Activated T-helper 1 cell treated with Interleukin-2 at 50 U/mL for 16 hours (primary cell): ENCODE measurements at places on chromosomes 5 and 9.

DNA sequence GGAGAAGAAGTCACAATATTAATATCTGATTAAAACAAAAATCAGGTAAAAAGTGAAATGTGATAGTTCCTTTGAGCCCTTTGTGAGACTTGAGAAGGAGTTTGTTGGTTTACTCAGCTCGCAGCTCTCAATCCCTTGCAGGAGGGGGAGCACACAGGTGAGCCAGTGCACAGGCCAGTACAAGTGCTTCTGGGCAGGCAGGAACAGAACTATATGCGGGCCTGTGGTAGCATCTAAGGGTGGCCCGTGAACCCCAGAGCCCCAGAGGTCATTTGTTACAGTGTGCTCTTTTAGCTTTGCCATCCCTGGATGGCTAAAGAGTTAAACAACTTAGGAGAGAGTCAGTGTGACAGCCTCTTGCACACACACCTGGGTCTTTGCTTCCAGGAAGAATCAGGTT, 215.3 kb upstream of the EDIL3 start:
- DNase-seq, result no peak

DNA sequence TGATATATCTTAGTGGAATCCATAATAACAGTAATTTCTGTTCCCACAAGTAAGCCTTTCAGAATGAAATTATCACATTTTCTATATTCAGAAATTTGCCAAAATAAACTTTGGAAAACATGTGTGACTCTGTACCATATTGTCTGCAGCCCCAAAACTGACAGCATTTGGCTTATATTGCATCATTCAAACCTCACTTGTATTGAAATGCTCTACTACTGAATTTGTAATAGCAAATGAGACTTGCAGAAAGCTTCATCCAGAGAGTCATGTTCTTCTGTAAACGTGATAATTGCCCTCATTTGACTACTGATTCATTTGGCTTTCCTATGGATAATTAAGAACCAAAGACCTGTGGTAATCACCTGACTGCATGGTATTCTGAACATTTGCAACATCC, 1249.5 kb upstream of the CDH18 start:
- no peak for DNase-seq

DNA sequence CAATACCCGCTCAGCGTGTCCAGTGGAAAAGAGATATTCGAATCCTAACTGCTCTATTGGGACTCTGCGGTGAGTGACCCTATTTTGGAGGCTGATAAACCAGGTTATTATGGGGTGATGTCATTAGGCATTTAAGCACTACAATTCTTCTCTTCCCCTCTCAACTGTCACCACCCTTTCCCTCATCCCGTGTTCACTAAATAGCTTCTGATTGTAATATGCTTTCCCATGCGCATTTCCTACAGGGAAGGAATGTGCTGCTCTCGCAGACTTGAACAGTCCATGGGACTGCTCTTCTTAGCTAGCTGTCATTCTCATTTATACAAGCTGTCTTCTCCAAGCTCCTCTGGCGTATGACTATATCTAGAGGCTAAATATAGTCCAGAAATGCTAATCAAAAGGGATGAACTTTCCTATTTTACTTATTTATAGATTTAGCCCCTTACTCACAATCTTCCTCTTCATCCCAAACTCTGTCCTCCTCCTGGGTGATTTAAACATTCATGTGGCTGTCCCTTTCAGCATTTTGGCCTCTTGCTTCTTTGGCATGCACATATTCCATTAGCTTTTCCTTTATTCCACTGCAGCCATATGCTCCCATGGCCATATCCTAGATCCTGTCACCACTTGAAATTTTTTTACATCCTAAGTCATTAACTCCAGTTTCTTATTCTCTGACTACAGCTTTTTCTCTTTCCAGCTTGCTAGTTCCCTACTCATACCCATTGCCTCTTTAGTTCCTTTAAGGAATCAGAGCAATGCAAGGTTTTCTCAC, 39.6 kb upstream of the CSNK1G3 start:
- no peak for DNase-seq

DNA sequence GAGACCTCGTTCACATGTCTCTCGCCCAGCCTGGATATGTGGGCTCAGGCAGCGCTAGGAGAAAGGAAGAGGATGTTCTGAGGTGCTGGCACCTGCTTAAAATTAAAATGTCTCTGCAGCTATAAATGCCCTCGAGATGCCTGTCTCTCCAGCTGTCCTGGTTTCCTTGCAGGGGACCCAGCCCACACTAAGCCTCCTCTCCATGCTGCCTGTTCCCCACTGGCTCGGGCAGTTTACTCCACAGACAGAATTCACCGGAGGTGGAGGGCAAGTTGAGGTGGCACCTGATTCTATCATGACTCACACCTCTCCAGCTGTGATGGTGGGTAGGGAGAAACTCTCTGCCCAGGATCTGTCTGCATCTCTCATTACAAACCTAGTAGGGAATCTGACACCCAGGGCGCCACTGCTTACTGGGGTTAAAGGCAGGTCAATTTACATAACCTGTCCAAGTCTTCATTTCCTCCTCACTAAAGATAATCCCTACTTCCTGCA, 420.9 kb downstream of the SPOCK1 start:
- DNase-seq, result no peak

DNA sequence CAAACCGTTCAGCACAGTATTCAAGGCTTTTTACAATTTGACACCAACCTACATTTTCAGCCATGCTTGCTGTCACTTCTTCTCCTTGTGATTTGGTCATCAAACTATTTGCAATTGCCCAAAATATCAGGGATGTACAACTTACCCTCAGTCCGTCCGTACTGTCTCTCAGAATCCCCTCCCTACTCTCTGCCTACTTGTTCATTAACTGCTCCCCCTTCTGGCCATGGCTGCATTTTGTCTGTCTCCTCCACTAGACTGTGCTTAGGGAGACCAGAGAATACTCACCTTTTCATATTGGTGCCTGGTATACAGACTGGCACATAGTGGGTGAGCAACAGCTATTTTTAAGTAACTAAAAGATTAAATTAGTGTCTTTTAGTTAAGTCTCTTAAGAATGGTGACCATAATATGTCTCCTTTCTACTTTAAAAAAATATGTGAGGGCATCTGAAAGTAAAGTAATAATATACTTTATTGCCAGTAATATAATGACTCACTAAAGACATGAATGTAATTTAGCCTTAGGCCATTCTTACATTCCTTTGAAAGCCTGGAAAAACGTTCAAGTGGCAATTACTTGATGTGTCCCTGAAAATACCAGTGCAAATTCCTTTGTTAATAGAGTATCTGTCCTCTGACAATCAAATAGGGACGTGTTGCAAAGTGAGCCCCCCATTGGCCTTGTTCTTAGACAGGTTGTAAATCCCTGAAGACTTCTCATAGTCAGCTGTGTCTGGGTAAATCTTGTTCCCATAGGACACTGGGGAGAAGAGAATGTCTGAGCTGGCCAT, 27.8 kb downstream of the PRLR start:
- DNase-seq, result no peak

DNA sequence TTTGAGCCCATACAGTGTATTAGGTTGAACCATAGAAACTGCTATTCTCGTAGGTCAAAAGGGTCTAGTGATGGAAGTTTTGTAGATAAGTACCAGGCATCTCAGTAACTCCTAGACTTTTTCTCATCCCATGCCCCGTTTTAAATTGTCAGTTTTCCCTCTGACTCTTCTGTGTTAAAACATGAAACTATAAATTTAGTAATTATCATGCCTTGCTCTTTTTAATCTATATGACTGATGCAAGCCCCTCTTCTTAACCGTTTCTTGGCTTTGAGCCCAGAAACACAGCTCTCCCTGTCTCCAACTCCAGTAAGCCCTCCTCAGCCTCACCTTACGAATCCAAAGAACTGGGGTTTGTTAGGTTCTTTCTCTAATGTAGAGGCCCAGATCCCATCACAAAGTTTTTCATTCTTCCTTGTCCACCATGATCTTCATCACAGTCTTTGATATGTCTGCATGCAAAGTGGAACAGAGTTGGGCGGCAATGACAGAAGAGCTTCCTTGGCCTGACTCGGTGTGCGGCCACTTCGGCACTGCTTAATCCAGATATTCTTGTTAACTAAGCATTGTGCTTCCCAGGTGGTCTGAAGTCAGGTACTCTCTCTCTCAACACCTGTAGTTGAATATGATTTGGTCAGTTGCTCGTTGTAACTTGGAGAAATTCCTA, 21.1 kb downstream of the RGMB start:
- no peak for DNase-seq

DNA sequence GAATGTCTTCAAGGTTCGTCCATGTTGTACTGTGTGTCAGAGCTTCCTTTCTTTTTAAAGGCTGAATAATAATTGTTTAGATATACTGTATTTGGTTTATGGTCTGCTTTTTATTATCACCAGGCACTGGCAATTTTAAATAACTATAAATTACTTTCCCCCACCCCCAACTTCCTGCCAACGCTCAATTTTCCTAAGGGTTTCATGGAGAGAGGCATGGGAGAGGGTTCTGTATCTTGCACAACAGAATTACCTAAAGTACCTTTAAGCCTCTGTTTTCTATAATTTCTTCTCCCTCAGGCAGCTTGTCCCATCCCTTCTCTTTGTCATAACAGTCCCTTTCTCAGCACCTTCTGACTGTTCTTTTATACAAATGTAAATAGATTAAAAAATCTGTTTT, 10.4 kb downstream of the PSAT1 start:
- no peak for DNase-seq

GRCh38 chr5:173452119-173452905, 124.1 kb upstream of the STC2 start:
- no peak for DNase-seq

DNA sequence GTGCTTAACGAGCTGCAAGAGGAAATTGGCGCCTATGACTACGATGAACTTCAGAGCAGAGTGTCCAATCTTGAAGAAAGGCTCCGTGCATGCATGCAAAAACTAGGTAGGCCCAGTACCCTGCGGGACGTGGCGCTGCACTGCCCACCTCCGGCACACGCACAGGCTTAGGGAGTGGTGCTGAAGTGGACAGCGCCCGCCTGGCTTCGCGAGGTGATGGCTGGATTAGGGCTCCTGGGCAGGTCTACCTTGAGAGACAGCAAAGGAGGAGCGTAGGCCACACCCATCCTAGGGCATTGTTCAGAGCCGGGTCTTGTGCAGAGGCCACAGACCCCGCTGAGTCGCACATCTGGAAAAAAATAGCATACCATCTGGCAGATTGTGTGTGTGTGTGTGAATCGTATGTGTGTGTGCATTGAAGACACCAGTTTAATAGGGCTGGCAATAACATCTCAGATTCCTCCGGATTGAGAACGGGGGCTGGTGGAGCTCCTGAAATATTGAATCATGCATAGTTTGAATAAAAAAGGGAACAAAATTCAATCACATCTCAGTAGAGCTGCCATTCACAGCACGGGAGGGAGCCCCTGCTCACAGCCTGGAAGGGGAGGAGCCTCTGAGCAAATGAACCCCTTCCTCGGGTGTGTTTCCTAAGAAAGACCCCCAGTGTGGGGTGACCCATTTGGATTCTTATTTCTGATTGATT, 11.1 kb downstream of the OLFM1 start:
- DNase-seq, result no peak

GRCh38 chr5:16508730-16509531, 43.3 kb upstream of the ZNF622 start:
- no peak for DNase-seq

GRCh38 chr9:120921661-120922181, 4.9 kb downstream of the TRAF1 start:
- no peak for DNase-seq

DNA sequence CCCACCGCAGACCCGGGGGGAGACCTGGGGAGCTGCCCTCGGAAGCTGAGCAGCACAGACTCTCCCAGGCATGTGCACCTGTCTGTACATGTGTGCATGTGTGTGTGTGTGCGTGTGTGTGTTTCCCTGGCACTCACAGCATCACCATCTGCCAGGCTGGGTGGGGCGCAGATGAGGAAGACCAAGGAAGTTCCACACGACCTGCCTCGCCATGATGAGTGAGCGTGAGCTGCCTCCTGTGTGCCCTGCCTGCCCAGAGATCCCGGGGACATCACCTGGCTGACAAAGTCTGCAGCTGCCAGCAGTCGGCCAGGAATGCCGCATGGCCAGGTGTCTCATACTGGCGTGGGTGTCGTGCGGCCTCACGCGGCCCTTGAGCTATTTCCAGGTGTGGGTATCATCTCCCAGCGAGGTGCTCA, 4.0 kb upstream of the GPSM1 start:
- DNase-seq, result no peak

DNA sequence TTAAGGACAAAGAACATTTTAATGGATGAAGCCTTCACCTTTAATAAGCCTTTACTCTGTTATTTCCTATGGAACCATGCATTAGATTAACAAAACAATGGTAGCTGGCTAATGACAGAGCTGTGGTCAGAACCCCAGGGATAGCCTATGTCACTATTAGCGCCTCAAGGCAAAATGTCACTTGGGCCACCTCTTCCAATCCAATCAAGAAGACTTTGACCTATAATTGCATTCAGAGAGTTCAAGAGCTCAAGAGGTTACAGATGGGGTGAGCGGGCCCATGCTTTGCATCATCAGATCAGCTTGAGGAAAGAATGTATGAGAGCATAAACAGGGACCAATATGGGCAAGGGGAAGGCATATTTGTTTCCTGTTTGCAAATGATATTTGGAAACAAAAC, 425.1 kb downstream of the ARHGEF28 start:
- DNase-seq, result no peak

DNA sequence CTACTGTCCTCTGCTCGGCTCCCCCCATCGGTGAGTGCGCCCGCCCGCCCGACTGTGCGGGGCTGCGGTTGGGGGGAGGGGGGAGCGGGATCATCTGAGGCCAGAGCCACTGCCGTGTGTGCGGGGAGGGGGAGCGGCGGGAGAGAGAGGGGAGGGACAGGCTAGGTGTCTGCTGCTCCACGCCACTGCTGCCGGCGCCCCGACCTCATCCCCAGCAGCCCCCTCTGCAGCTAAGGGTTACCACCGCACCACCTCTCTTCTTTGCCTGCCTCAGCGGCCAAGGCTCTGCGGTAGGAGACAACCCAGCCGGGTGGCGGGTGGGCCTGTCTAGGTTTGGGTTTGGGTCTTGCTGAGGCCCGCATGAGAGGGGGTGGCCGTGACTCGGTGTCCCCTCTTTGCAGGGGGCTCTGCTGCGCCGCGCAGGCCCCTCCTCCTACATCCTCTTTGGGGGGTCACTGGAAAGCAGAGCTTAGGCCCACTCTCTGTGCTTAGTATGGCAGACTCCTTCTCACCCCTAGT, 670 bp upstream of the PURA start:
- DNase-seq, result peak; percentile 12

DNA sequence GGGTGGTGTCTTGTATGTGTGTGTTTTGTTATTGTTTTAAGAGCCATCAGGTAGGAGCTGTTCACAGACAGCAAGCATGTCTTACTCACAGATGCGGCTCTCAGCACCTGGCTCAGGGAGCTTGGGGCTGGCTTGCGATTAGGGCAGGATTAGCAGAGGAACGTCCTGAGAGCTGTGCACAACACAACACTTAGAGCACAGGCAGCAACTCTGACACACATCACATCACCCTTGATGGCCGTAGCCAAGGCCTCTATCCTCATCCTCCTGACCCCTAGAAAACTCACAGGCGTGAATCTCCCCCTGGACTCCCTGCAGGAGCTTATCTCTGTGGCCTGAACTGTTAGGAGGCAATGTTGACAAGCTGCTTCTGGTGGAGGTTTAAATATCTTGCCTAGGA, 7.1 kb upstream of the IL17B start:
- DNase-seq, result no peak

- DNase-seq, result no peak
These were observed 488.0 kb downstream of the PRELID2 start for GRCh38 chr5:145347026-145347616.

- no peak for DNase-seq
These were observed 95.0 kb upstream of the SLC25A48 start for GRCh38 chr5:135739383-135739981.

GRCh38 chr9:2718698-2719033, 1.4 kb downstream of the KCNV2 start:
- no peak for DNase-seq

GRCh38 chr5:111069839-111070238, 1.7 kb upstream of the TSLP start:
- DNase-seq, result no peak
